ENCODE measurements at places on chromosomes 13 and 19.

GRCh38 chr13:106561551-106562170, 6.3 kb downstream of the ARGLU1 start:
- DNase-seq, result no peak

- DNase-seq, result no peak
Observed at GRCh38 chr19:1037621-1038064, 2.3 kb upstream of the ABCA7 start.

DNA sequence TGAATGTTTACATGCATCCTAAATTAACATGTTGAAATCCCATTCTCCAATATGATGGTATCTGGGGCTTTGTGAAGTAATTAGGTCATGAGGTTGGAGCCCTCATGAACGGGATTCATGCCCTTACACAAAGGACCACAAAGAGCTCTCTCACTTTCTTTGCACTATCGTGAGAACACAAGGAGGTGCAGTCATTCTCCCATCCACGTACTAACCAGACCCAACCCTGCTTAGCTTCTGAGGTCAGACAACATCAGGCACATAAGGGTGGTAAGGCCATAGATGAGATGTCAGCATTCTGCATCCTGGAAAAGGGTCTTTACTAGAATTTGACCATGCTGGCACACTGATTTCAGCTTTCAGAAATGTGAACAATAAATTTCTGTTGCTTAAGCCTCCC, 1211.9 kb upstream of the MIR17HG start:
- no peak for DNase-seq

DNA sequence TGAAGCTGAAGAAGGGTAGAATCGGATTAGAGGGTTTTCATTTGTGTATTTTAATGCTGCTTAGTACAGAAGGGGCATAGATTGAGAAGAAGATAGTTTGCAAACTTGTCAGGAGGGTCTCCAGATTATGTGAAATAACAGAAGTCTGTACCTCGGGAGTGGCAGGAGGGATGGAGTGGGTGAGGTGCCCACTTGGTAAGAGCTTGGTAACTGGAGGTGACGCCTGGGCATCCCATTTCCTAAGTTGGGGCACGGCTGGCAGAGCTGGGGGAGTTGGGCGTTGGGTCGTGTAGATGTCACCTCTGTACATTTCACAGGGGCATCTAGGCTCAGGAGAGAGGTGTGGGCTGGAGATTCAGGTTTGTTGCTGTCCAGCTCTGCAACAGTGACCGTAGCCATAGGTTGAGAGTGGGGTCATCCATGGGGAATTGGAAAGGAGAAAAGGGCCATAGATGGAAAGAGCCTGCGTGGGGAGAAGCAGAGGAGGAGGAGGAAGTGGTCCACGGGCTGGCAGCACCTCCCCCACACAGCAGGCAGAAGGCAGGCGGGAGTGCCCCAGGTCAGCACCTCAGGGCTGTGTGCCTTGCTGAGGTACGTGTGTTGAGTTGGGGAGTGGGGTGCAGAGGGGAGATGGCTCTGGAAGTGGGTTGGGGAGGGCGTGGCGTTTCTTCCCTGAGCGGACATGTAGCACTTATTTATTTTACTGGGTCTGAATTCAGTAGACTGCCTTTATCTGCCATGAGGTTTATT, 31.2 kb downstream of the MPHOSPH8 start:
- no peak for DNase-seq

GRCh38 chr19:55441692-55442321, 1.3 kb downstream of the SHISA7 start:
- no peak for DNase-seq

GRCh38 chr13:79211377-79211776, 194.7 kb downstream of the RBM26 start:
- DNase-seq, result no peak

- DNase-seq, result no peak
Observed at GRCh38 chr19:40381321-40381720, 8.7 kb downstream of the HIPK4 start.

Data from stimulated activated CD8-positive, alpha-beta memory T cell treated with anti-CD3 and anti-CD28 coated beads, Interleukin-7, amount 100 ng/mL, for 1 hour (primary cell).